ENCODE measurements at places on chromosomes 7 and 10.
A peak's percentile ranks its signal among the peaks of the same experiment; 100 is the strongest.

DNA sequence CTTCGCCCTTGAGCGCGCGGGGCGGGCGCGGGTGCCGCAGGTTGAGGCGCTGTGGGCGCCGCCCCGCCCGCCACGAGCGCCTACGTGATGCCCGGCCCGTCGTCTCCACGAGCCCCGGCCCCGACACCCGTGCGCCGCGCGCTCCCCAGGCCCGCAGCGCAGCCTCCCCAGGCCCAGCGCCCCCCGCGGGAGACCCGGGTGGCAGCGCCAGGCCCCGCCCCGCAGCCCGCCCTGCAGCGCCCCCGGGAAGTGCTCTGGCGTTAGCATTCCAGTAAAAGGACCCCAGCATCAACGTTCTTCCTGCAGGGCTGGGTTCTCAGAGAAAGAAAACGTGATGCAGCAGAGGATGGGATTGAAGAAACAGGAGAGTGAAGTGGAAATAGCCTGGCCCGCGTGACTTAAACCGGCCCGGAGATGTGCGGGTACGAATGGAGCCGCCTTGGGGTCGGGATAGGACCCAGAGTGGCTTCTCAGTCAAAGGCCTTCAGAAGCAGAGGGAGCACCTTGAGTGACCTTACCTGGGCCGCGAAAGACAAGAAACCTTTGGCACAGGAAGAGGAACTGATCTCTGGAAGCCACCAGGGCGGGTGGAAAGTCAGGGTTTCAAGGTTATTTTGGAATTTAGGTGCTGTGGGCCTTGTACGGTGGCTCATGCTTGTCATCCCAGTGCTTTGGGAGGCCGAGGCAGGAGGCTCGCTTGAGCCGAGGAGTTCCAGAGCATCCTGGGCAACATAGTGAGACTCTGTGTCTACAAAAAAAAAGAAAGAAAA, 1.8 kb downstream of the PFKP start:
- peak; percentile 41 for DNase-seq

- peak; percentile 54 for DNase-seq
Observed at GRCh38 chr7:84529480-84530205, 335.1 kb upstream of the SEMA3A start.

DNA sequence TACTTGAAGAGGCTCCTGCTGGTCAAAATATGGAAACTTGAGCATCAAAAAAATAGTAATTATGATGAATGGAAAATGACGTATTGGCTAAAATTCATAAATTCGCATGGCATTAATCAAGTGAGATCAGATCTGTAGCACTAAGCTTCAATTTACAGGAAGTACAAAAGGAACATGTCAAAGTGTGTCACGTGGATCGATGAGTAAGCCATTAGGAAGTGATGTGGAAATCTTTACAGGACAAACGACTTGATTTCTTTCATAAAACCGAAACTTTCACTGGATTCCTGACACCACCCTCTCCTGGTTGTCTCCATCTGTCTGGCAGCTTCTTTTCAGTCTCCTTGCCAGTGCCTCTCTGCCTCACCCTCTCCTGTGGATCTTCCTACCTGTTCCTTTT, 25.8 kb downstream of the AKR1C8 start:
- no peak for DNase-seq

- DNase-seq: peak; percentile 95
Observed at GRCh38 chr10:5466451-5467206, 32.7 kb downstream of the CALML5 start.

- no peak for DNase-seq
Observed at GRCh38 chr7:71364551-71364950, 232.6 kb downstream of the GALNT17 start.

DNA sequence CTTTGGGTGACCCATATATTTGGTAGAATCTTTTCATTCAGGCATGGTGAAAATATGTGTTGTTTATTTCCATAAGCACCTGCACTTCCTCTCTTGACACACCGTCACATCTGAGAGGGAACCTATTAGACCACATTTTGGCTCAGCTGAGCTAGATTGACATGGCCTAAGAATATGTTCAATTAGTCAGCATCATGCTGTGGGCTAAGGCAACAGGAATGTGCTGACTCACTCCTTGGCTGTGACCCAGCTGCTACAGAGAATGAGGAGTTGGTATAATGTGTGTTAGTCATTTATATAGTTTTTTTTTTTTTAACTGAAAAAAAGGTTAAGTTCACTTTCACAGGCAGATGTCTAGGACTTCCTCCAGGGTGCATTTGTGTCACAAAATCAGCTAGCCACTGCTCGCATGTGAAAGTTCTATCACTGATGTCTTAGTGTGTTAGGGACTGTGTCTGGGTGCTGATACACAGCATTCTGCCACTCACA, 180.6 kb downstream of the SEMA3E start:
- DNase-seq: peak; percentile 90

- DNase-seq: no peak
Observed at GRCh38 chr7:130529417-130529816, 37.5 kb downstream of the MEST start.

DNA sequence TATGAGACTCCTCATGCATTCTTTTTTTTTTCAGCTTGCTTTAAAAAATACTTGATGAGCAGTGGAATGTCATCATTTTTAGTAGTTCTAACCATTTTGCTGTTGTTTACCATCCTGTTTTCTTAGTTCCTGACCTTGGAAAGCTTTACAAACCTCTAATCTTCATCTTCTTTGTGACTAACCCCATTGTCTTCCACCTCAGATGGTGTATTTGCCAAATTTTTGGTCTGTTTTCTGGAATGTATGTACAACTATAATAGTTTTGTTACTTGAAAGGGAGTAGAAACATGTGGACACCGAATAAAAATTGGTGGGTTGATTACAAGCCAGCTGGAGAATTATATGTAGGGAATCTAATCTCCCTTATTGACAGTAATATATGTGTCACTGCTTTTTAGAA, 172.7 kb downstream of the SND1 start:
- no peak for DNase-seq

GRCh38 chr7:114312649-114313048, 102.0 kb upstream of the FOXP2 start:
- DNase-seq: peak; percentile 89
